ENCODE measurements at places on chromosomes 7 and 10.

DNA sequence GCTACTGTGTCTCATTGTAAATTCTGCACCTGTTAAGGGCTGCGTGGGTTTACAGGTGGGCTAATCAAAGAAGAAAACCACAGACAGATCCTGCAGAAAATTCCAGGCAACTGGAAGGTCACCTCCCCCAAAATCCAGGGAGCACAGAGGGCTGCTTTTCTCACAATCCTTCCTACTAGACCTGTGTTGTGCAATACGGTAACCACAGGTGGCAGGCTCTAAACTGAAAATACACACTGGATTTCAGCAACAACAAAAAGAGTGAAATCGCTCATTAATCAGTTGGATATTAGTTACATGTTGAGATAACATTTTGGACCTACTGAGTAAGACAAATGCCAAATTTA, 83.2 kb downstream of the SLC16A9 start:
- no peak overlapping the region for H3K4me3 ChIP-seq
- no peak overlapping the region for H3K27ac ChIP-seq
- peaks cover 3% of the 10 kb centered on the region for H3K27me3 ChIP-seq
- DNase-seq, result no peak

- no peak overlapping the region for H3K4me3 ChIP-seq
- DNase-seq, result no peak
- H3K27me3 ChIP-seq, result peaks cover 14% of the 10 kb centered on the region
- H3K27ac ChIP-seq, result no peak overlapping the region
- no peaks in the 10 kb centered on the region for H3K36me3 ChIP-seq
These were observed 6.0 kb upstream of the FRMD4A start for GRCh38 chr10:14336736-14337135.

GRCh38 chr10:115830265-115830970, 442.6 kb downstream of the GFRA1 start:
- peaks cover 15% of the 10 kb centered on the region for H3K4me1 ChIP-seq
- no peak for DNase-seq
- H3K4me3 ChIP-seq, result no peak overlapping the region

DNA sequence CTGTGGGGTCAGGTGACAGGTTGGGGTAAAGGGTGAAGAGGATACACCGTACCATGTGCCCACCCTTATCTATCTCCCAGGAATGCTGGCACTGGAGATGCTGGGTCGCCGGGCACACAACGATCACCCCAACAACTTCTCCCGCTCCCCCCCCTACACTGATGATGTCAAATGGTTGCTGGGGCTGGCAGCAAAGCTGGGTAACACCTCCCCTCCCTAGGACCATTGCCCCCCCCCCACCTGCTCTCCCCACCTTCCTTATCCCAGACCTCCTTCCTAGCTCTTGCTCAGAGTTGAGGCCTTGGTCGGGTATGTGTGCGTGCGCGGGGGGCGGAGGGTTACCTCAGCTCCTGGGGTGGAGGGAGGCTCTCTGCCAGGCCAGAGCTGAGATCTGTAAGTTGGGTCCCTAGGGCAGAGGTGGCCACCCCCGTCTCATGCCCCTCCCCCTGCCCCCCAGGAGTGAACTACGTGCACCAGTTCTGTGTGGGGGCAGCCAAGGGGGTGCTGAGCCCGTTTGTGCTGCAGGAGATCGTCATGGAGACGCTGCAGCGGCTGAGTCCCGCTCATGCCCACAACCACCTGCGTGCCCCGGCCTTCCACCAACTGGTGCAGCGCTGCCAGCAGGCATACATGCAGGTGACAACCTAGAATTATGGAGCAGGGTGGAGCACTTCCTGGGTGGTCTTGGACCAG, 10.7 kb downstream of the NDST2 start:
- peaks cover 28% of the 10 kb centered on the region for H3K36me3 ChIP-seq
- no peak overlapping the region for H3K4me3 ChIP-seq
- no peaks in the 10 kb centered on the region for H3K27me3 ChIP-seq
- no peaks in the 10 kb centered on the region for H3K4me1 ChIP-seq
- no peak overlapping the region for H3K27ac ChIP-seq

DNA sequence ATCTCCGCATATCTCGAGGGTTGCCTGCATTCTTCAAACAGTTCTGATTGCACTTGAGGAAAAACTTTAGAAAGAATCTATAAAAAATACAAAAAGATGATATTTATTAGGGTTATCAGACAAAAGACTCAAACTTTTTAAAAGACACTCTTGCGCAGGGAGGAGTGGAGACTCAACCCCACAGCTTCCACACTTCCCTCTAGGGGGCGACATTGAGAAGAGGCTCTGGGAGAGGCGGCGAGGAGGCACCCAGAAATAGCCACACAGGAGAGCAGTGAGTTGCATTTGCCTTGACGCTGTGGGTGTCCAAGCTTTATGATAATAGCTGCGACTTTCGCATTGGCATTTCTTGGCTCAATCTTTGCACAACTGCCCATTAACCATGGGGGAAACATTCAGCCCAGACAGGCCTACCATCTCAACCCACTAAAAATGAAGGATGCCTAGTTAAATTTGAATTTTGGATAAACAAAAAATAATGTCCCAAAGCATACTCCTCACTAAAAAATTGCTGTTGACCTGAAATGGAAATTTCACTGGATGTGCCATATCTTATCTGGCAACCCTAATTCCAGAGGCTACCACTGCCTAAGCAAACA, 86.2 kb downstream of the EBF3 start:
- H3K27me3 ChIP-seq, result peaks cover 37% of the 10 kb centered on the region
- H3K4me3 ChIP-seq, result no peak overlapping the region
- H3K36me3 ChIP-seq, result no peaks in the 10 kb centered on the region

- no peak for DNase-seq
- H3K27ac ChIP-seq, result no peak overlapping the region
- no peaks in the 10 kb centered on the region for H3K36me3 ChIP-seq
- H3K27me3 ChIP-seq, result peaks cover 8% of the 10 kb centered on the region
- no peaks in the 10 kb centered on the region for H3K4me1 ChIP-seq
These were observed 1035.5 kb downstream of the LRMDA start for GRCh38 chr10:76466836-76467503.

GRCh38 chr10:62373995-62374861, at the start of gene ZNF365:
ZNF365 (plus strand) TSS chr10:62374369; CDS start chr10:62376194, 1,825 bp downstream.
- H3K27me3 ChIP-seq, result peaks cover 51% of the 10 kb centered on the region
- no peak within 1 kb of the TSS for H3K27ac ChIP-seq
- peak; percentile 48 for DNase-seq
- no peaks in the 10 kb centered on the region for H3K36me3 ChIP-seq

- H3K27me3 ChIP-seq, result no peaks in the 10 kb centered on the region
- no peak overlapping the region for H3K4me3 ChIP-seq
- H3K36me3 ChIP-seq, result peaks cover 2% of the 10 kb centered on the region
- H3K4me1 ChIP-seq, result peaks cover 35% of the 10 kb centered on the region
These were observed 11.0 kb downstream of the MYOF start for GRCh38 chr10:93471110-93471651.

GRCh38 chr7:26856176-26856985, 8.0 kb downstream of the SKAP2 start:
- peaks cover 81% of the 10 kb centered on the region for H3K4me1 ChIP-seq
- DNase-seq, result no peak
- no peaks in the 10 kb centered on the region for H3K27me3 ChIP-seq
- peaks cover 1% of the 10 kb centered on the region for H3K36me3 ChIP-seq
- H3K27ac ChIP-seq, result peak overlapping the region; percentile 100
- H3K4me3 ChIP-seq, result peak overlapping the region; percentile 89

- H3K4me3 ChIP-seq, result no peak overlapping the region
- no peaks in the 10 kb centered on the region for H3K27me3 ChIP-seq
- DNase-seq, result no peak
- H3K4me1 ChIP-seq, result no peaks in the 10 kb centered on the region
- no peak overlapping the region for H3K27ac ChIP-seq
These were observed 172.1 kb downstream of the CAMK1D start for GRCh38 chr10:12521423-12521822.

DNA sequence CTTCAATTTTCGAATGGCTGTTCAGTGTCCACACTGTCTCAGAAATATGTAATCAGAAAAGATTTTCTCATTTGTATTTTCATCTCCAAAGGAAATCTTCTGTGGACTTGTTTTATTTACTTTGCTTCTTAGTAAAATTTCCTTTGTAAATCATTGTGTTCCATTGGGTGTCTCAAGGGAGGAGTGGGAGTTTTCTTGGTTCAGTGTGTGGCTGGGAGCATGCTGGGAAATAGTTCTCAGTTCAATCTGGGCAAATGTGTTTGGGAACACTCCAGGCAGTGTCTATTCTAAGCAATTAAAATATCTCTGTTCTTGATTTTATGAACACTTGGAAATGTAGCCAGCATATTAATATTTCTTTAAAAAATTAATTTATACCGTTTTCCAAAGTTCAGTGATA, 1019.8 kb downstream of the CNTNAP2 start:
- H3K27ac ChIP-seq, result no peak overlapping the region
- H3K4me3 ChIP-seq, result no peak overlapping the region
- no peaks in the 10 kb centered on the region for H3K36me3 ChIP-seq
- H3K4me1 ChIP-seq, result no peaks in the 10 kb centered on the region
- DNase-seq, result no peak

GRCh38 chr7:92782236-92782635, 54.1 kb downstream of the CDK6 start:
- H3K27ac ChIP-seq, result peak overlapping the region; percentile 22
- H3K27me3 ChIP-seq, result no peaks in the 10 kb centered on the region
- DNase-seq, result no peak
- peaks cover 19% of the 10 kb centered on the region for H3K4me1 ChIP-seq
- H3K36me3 ChIP-seq, result peaks cover 20% of the 10 kb centered on the region

DNA sequence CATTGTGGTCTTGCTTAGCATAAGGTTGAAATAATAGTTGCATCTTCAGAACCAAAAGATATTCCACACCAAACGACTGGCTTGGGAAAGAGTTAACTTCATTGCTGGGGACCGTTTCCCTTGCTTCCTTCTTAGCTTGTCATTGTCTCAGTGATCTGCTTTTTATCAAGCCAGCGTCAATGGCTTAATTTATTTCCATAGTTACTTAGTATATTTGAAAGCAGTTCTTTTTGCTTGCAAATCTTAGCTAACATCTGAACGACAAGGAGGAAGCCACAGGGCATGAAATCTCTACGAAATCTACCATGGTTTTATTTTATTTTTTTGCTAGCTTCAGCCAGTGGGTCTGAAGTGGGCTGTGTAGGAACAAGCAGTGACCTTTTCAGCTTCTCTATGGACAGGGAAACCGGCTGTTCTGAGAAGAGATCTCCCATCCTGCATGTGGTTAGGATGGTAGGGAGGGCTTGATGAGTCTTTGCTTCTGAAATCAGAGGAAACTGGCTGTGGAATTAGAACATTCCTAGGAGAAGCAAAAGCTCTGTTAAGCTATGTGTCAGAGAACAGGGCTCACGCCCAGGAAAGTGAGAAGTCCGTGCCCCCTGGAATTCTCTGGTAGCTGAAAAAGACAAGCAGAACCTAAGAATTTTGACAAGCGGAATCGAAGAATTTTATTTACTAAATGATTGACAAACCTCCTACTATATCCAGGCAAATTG, 8.0 kb downstream of the SLC18A2 start:
- no peaks in the 10 kb centered on the region for H3K36me3 ChIP-seq
- no peak for DNase-seq
- no peak overlapping the region for H3K4me3 ChIP-seq
- H3K4me1 ChIP-seq, result peaks cover 4% of the 10 kb centered on the region
- no peak overlapping the region for H3K27ac ChIP-seq

GRCh38 chr7:98066934-98067507, 39.6 kb upstream of the LMTK2 start:
- no peaks in the 10 kb centered on the region for H3K4me1 ChIP-seq
- H3K27ac ChIP-seq, result no peak overlapping the region
- no peak for DNase-seq
- H3K4me3 ChIP-seq, result no peak overlapping the region

DNA sequence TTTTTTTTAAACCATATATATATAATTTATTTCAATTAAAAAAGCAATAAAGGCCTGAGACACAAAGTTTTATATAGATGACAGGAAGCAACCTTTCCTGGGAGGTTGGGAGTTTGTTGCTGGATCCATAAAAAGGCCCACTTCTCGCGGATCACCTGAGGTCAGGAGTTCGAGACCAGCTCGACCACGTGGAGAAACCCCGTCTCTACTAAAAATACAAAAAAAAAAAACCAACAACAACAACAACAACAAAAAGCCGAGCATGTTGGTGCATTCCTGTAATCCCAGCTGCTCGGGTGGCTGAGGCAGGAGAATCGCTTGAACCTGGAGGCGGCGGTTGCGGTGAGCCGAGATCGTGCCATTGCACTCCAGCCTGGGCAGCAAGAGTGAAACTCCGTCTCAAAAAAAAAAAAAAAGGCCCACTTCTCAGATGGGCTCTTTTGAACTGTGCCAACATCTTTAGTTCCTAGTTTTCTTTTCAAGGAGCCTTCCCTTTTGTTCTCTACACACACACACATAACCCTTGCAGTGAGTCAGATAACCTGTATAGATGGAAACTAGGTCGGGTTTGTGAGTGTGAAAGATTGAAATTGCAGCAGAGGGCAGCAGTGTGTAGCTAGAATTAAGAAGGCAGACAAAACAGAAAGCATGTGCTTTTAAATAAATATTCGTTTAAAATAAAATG, 1.2 kb upstream of the SMNDC1 start:
- DNase-seq, result no peak
- H3K4me1 ChIP-seq, result peaks cover 23% of the 10 kb centered on the region
- no peaks in the 10 kb centered on the region for H3K27me3 ChIP-seq
- peaks cover 9% of the 10 kb centered on the region for H3K36me3 ChIP-seq
- H3K27ac ChIP-seq, result peak overlapping the region; percentile 99

DNA sequence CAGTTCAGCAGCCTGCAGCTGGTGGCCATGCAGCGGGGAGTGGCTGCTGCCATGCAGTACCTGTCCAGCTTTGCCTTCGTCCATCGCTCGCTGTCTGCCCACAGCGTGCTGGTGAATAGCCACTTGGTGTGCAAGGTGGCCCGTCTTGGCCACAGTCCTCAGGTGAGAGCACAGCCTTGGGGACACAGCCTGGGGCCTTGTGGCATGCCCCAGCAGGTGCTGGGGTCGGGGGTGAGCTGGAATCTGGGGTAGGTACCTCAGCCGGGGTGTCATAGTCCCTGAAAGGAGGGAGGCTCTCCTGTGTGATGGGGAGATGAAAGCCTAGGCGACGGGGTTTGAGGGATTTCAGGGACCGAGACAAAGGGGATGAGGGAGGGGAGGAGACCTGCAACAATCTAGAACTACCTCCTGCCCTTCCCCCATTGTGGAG, 14.1 kb downstream of the EPHB6 start:
- no peaks in the 10 kb centered on the region for H3K27me3 ChIP-seq
- no peak for DNase-seq
- H3K27ac ChIP-seq, result no peak overlapping the region
- H3K4me3 ChIP-seq, result no peak overlapping the region
- H3K4me1 ChIP-seq, result no peaks in the 10 kb centered on the region

- peaks cover 18% of the 10 kb centered on the region for H3K4me1 ChIP-seq
- H3K27ac ChIP-seq, result peak overlapping the region; percentile 80
- H3K4me3 ChIP-seq, result no peak overlapping the region
- H3K36me3 ChIP-seq, result no peaks in the 10 kb centered on the region
- DNase-seq, result no peak
These were observed 482.1 kb upstream of the AKR1E2 start for GRCh38 chr10:4343873-4344272.

- H3K27me3 ChIP-seq, result no peaks in the 10 kb centered on the region
- no peak overlapping the region for H3K27ac ChIP-seq
- H3K36me3 ChIP-seq, result no peaks in the 10 kb centered on the region
- no peak for DNase-seq
These were observed 10.4 kb upstream of the EIF3A start for GRCh38 chr10:119090968-119091367.

GRCh38 chr7:36186359-36187121, 33.5 kb downstream of the EEPD1 start:
- H3K36me3 ChIP-seq, result no peaks in the 10 kb centered on the region
- H3K4me1 ChIP-seq, result peaks cover 22% of the 10 kb centered on the region
- no peak overlapping the region for H3K27ac ChIP-seq
- no peak overlapping the region for H3K4me3 ChIP-seq
- no peaks in the 10 kb centered on the region for H3K27me3 ChIP-seq

GRCh38 chr10:78754269-78755062, 314.3 kb upstream of the ZMIZ1 start:
- no peaks in the 10 kb centered on the region for H3K27me3 ChIP-seq
- DNase-seq, result no peak
- peak overlapping the region; percentile 89 for H3K27ac ChIP-seq
- no peaks in the 10 kb centered on the region for H3K36me3 ChIP-seq

Data from mesothelial cell of epicardium (in vitro differentiated cells).